ENCODE measurements at places on chromosomes 12 and 14.
A peak's percentile ranks its signal among the peaks of the same experiment; 100 is the strongest.

- DNase-seq = no peak
Measured at GRCh38 chr12:8455727-8456360, at the start of gene CLEC6A. Gene CLEC6A (plus strand): TSS chr12:8455962. CDS start chr12:8456112, 150 bp downstream.

- DNase-seq = no peak
Measured at GRCh38 chr12:132204793-132205270, 60.6 kb downstream of the NOC4L start.

- DNase-seq = no peak
Measured at GRCh38 chr12:44385964-44386363, 490.2 kb downstream of the NELL2 start.

GRCh38 chr12:99984271-99985128 is at the start of gene ANKS1B:
Gene ANKS1B (minus strand): TSS chr12:99984936. CDS start chr12:99984237, 699 bp downstream.
- DNase-seq = peak; percentile 47

- peak; percentile 71 for DNase-seq
Measured at GRCh38 chr14:94001501-94002396, 4.6 kb downstream of the CCDC197 start.

DNA sequence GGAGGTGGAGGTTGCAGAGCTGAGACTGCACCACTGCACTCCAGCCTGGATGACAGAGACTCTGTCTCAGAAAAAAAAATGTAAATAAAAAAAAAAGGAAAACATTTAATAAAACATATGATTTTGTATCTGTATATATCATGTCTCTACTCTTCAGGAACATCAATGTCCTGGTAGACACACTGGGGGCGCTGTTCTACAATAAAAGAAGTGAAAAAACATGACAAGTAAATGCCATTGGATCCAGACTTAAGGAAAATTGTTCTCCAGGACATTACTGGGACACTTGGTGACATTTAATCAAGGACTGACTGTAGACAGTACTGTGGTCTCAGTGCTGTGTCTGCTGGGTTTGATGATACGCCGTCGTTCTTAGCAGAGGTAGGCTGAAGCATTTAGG is 15.5 kb upstream of the KLC1 start:
- no peak for DNase-seq

DNA sequence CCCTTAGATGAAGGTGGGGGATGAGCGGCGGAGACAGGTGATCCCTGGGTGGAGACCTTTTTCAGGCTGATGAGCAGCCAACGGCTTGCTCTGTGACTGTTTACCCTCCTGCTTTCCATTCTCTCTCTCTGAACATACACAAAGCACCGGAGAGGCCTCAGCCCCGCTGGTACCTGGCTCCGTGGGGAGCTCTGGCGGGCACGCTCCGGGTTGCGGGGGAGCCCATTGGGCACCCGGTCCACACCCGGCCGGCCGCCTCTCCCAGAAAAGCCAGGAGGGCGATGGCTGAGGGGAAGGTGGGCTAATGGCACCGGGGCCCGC is 545 bp downstream of the SMARCC2 start:
- no peak for DNase-seq

GRCh38 chr14:19775587-19775986 is 2.3 kb downstream of the OR4M1 start:
- DNase-seq = no peak

- DNase-seq = no peak
Measured at GRCh38 chr14:105507247-105507646, 16.2 kb downstream of the TEDC1 start.

DNA sequence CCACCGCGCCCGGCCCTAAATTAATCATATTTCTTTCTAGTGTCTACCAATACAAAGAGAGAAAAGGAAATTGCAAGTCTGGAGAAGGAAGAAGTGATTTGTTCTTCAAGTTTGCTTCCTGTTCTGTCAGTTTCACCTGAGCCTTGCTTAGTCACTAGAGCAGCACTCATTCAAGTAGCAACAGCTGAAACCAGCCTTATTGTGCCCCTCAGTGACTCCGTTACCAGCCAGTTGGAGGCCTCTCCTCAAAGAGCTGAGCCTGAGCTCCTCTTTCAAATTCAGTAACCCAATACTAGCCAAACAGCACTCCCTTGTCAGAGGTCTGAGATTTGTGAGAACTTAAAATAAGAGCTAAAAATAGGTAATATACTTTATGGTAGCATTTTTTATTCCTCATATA is 17.4 kb downstream of the PAWR start:
- DNase-seq = no peak

DNA sequence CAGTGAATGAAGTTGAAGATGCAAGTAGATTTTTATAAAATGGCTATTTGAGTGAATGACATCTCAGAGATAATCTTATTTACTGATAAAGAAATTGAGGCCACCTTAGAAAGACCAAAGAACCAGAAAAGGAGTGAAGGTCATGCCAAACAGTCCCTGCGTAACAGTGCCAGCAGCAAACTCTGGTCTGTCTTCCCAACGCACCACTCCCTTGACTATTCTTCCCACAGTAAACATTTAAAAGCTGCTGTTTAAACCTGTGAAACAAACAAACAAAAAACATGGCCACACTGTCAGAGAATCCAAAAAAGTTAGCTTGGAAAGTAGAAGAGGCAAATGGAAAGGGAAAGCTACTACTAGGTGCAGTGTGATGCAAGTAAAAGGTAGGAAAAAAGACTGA is 1.5 kb upstream of the PRPF39 start:
- DNase-seq = no peak

DNA sequence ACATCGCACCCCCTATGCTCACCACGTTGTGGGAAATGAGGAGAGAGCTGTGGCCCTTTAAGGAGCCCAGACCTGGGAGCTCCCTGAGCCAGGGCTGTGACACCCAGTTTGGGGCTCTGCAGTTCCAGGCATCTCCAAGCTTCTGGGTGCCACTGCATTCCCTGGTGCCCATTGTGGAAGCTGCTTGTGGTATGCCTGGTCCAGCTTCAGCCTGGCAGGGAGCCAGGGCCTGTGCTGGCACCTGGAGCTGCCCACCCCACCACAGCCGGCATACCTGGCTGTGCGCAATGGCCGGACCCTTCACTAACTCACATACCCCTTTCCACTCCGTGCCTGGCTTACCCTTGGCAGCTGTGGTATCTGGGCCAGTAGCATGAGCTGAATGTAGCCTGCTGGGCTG is 107.9 kb upstream of the OR4E1 start:
- no peak for DNase-seq

GRCh38 chr12:92502417-92503028 is 200.3 kb upstream of the PLEKHG7 start:
- no peak for DNase-seq

GRCh38 chr12:131371401-131372170 is 339.3 kb upstream of the SFSWAP start:
- no peak for DNase-seq

DNA sequence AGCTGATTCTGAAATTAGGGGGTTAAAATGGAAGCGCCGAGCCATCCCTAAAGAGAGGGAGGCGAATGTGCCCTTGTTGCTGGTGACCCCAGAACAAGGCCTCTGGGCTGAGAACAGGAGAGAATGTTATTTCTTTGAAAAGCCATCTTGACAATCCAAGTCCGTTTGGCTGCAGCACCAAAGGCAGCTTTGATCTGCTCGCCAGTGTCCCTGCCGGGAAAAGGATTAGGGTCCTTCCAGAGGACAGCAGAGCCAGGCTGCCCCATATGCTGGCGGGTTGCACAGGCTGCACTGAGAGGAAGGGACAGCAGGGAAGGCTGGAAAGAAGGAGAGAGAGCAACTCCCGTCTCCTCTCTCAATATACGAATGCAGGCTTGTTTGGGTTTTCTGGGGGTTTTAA is 141.7 kb downstream of the TMEM132C start:
- DNase-seq = no peak

- DNase-seq = no peak
Measured at GRCh38 chr12:108647585-108648287, 14.0 kb upstream of the SELPLG start.

DNA sequence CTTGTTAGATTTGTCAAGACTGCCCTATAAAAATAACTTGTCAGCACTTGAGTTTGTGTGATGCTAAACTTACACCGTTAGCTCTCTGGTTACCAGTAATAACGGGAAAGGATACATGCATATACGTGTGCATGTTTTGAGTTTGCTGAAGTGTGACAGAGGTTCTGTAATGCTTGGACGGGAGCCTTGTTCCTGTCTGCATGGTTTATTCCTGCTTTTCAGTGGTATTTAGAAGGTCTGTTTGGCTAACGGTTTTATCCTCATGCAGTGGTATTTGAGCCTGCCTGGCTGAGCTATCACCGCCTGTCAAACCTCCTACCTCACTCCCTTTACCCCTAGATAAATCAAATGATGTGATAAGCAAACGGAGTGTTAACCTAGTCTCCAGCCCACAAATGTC is 305.6 kb downstream of the GALC start:
- DNase-seq = no peak

DNA sequence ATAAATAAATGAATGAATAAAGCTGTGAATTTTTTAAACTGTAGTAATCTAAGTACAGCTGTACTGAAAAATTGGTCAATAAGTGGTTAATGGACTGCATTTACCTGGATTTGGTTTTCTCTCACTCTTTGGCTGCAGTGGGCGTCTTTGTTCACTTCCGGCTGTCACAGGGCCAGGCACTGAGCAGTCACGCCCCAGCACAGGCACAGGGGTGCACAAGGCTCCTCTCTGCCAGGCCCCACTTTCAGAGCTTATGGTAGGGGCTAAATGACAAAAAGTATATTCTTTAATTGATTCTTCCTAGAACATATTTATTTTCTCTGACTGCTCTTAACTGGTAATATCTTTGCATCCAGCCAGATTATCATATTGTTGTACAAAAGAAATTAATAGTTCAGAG is 70.6 kb upstream of the DYNC1H1 start:
- no peak for DNase-seq

DNA sequence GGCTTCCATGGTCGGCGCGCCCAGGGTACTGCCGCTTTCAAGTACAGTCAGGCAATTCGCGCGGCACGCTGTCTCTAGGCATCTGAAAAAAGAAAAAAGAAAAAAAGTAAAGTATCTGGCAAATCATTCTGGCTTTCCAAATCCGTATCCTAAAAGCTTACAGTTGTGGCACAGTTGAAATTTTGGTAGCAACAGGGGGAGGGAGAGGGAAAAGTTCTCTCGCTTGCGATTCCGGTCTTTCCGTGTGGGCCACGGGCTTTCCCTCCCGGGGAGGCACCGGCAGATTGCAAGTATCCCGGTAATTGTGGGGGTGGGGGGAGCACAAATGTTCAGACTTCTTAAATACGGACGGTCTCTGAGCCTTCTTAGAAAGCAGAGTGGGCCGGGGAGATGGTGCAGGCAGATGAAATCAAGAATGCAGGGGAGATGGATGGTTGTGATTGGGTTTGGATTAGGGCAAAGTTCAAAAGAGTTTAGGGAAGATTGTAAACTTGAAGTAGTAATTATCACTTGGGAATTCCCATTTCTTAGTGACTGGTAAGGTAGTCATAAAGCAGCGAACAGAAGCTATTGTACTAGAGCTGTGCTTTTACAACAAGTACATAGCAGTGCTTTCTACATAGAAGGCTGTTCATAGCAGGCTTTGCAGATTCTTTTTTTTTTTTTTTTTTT is 1.2 kb downstream of the SOCS2 start:
- peak; percentile 32 for DNase-seq

GRCh38 chr12:50611021-50611744 is 106.4 kb downstream of the DIP2B start:
- no peak for DNase-seq

DNA sequence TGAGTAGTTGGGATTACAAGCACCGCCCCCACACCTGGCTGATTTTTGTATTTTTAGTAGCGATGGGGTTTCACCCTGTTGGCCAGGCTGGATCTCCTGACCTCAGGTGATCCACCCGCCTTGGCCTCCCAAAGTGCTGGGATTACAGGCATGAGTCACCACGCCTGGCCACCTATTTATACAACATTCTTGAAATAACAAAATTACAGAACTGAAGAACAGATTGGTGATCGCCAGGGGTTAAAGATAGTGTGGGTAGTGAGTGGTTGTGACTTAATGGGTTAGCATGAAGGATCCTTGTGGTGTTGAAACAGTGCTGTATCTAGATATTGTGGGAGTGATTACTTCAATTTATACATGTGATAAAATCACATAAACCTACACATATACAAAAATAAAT is 7.4 kb downstream of the GLIPR1L1 start:
- DNase-seq = no peak

DNA sequence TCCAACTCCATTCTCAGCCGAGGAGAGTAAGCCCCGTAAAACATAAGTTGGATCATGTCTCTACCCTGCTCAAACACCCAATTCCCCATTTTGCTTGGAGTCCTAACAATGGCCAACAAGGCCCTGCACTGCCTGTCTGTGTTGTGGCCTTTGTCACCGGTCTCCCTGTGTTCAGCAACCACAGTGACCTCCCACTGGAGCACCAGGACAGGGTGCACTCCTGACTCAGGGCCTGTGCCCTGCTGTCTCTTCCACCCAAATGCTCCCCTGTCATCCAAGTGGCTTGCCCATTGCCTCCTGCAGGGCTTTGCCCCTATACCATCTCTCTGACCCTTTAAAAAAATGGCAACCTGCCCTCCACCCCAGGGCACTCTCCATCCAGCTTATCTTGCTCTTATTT is 4.4 kb upstream of the KRT85 start:
- DNase-seq = no peak

DNA sequence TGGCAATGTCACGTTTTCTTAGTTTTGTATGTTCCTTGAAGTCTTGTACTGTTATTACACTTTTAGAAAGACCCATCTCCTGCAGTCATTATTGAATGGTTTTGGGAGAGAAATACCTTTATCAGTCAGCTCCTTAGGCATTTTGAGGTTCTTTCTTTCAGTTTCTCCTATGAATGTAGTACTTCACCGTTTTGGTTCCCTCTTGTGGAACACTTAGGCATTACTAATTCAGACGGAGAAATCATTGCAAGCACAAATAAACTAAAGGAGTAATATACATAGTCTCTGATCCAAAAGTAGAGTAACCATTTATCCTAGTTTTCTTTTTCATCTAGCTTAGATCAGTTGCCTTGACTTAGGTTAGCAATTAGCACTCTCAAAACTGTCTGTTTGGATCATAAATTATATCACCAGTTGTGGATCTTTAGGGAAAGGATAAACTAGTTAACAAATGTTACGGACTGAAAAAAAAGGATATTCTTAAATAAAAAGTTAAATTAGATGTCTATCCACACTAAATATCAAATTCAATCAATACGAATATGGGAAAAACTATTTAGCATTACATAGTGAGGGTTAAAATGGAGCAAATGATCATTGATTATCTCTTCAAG is 1538.3 kb upstream of the SEL1L start:
- no peak for DNase-seq

DNA sequence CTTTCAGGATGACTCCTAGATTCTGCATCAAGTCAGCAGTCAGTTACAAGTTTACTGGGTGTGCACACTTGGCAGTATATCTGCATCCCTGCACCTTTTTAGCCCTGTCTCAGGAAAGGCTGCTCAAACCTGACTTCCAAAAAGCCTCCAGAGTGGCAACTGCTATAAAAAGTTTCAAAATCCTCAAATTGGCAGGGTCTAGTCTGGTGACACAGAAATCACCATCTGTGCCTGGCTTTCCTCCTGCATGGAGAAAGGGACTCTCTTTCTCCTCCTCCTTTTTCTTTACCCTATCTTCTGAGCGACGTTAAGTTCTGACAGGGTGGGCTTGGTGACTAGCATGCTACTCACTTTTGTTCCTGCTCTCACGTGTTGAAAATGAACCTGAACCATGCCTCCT is 679.5 kb downstream of the C12orf50 start:
- no peak for DNase-seq

- peak; percentile 27 for DNase-seq
Measured at GRCh38 chr14:24411443-24412389, 12.9 kb downstream of the NYNRIN start.

GRCh38 chr12:211639-212414 is 2.1 kb downstream of the SLC6A12 start:
- DNase-seq = no peak

Data from stimulated activated CD4-positive, alpha-beta T cell treated with anti-CD3 and anti-CD28 coated beads, Interleukin-2, amount 100 ng/mL, for 24 hours (primary cell).